Cardiac fibroblast (primary cell): ENCODE measurements at places on chromosomes 6 and 20.

DNA sequence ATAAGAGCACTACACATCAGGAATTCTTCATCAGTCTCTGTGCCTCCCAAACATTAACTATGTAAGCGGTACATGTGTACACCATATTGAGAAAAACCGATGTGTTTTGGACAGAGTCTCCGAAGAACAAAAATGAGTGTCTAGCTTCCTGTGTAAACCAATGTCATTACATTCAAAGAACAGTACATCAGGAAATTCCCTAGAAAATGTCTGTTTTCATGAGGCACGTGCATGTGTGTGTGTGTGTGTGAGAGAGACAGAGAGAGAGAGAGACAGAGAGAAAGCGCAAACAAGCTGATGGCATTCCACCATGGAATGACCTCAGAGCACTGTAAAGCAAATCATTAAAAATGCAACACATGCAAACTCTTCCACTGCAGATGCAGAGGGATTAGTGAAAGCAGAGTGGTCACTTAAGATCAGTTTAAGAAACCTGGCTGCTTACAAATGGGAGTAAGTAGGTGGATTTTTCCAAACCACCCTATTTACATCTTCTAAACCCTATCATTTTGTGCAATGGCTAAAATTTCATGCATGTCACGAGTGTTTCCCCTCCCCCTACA lies 133.9 kb downstream of the HIVEP2 start:
- no peak for DNase-seq

- no peak for DNase-seq
Measured at GRCh38 chr6:166834049-166834448, 122.3 kb downstream of the RNASET2 start.

GRCh38 chr20:51404297-51405060 lies 138.0 kb downstream of the NFATC2 start:
- peak; percentile 61 for DNase-seq

DNA sequence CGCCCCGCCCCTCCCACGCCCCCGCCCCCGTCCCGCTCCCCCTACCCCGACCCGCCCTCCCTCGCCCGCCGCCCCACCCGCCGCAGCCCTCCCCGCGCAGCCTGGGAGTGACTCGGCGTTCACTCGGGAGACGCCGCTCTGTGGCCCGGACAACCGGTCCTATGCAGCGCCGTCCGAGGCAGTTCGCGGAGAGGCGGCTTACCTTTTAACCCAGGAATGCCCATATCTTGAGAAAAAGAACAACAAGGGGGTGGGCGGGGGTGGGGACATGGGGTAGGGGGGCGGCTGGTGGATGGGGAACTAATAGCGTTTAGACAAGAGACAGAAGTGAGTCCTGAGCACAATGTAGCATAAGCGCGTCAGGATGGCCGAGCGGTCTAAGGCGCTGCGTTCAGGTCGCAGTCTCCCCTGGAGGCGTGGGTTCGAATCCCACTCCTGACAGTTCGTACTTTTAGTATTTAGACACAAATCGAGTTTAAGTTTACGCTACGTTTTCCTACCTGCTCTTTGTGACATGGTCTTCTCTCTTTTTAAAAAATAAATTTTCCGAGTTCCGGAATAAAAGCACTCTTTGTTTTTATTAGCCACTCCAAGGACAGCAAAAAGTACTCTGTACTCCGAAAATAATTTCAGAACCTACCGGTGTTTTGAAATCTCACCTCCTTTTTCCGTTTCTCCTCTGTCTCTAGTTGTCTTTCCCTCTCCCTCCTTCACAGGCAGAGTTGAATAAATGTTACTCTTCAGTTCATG lies 17.1 kb upstream of the HMGN4 start:
- peak; percentile 93 for DNase-seq

GRCh38 chr6:154506991-154507898 lies 3.2 kb downstream of the CNKSR3 start:
- DNase-seq = no peak

- DNase-seq = no peak
Measured at GRCh38 chr6:132072831-132073230, 121.7 kb upstream of the CCN2 start.

DNA sequence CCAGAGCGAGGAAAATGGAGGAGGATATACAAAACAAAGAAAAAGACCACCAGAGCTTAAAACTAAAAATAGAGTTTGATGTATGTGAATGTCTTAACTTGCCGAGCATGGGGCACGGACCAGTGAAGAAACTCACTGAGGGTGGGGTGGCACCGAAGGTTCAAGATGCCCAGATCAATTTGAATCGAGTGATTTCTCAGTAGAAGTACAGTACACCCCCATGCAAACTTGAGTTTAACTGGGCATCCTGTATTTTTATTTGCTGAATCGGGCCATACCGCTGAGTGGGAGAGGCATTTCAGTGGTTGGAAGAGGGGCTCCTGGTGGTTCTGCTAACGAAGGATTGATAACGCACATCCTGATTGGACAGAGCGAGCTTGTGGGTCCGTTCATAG lies 81.7 kb downstream of the ANKRD60 start:
- DNase-seq = no peak

DNA sequence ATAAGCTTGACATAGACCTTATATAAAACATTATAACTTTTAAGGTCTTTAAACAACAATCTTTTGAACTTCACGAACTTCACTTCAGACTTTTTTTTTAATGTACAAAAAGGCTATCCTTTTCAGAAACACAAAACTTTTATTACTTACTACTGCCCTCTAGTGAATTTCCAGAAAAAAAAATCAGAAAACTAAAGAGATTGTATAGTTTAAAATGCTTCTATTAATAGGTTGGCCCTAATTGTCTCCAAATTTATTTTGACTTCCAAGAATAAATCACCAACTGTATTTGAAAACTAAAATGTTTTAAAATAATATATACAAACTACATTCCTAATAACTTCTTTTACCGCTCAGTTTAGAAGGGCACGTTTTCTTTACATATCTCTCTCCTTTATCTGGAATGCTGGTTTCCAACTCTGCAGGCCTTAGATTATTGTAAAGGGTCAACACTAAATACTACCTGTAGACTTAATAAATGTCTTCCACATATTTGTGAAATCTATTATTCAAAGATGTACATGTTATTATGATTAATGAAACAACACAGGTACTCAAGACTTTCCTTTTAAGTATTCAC lies 66.8 kb downstream of the LMBRD1 start:
- DNase-seq = peak; percentile 23

GRCh38 chr6:136160250-136160649 lies 89.9 kb downstream of the MTFR2 start:
- DNase-seq = no peak

- DNase-seq = peak; percentile 55
Measured at GRCh38 chr6:24936641-24937317, 1.0 kb upstream of the RIPOR2 start.

GRCh38 chr6:151370509-151371078 lies 20.8 kb downstream of the ZBTB2 start:
- DNase-seq = peak; percentile 45

DNA sequence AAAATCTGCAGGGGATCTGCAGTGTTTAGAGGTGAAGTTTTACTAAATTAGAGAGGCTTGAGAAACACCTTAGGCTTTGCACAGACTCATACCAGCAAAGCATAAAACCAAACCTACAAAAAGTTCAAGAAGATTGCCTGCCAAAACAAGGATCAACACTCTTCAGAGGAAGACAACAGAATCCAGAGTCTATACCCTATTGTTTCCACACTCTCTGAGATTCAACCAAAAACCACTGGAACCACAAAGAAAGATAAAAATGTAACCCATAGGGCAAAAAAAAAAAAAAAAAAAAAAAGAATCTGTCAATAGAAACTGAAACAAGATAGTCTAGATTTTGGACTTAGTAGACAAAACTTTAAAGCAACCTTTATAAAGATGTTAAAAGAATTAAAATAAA lies 102.7 kb downstream of the ANKRD60 start:
- DNase-seq = no peak

DNA sequence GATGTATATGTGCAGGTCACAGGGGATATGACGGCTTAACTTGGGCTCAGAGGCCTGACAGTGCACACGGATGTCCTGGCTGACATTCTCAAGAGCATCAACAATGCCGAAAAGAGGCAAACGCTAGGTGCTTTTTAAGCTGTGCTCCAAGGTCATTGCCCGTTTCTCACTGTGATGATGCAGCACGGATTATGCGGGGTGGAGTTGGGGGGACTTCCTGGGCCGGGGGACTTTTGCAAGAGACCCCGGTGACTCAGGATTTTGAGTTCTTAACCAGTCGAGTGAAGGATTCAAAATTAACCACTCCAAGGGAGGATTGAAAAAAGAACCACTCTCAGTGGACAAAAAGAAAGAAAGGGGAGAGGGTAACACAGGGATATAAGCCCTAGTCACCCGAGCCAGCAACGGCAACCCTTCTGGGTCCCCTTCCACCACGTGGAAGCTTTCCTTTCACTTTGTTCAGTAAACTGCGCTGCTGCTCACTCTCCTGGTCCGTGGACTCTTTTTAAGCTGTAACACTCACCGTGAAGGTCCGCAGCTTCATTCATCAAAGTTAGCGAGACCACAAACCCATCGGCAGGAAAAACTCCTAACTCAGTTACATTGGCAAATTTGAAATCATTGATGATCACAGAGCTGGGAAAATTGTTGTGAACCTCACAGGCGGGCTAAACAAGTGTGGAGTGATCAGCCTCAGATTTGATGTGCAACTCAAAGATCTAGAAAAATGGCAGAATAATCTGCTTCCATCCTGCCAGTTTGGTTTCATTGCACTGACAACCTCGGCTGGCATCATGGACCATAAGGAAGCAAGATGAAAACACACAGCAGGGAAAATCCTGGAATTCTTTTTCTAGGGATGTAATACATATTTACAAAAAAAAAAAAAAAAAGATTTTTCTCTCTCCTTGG lies 199.3 kb downstream of the ARID1B start:
- DNase-seq = peak; percentile 43

DNA sequence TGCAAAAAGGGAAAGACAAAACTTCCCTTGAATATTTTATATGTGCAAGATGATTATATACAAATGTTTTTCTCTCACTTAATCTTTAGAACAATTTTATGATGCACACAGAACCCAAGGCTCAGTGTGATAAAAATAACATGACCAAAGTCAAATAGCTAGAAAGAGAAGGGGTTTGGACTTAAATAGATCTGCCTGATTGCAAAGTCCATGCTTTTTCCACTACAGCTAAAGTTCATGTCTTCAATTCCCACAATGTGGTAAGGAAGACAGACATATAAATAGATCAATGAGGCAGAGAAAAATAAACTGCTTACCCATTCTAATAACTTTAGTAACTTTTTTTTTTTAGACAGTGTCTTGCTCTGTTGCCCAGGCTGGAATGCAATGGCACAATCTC lies 143.8 kb downstream of the CDK19 start:
- no peak for DNase-seq

GRCh38 chr20:33095249-33095648 lies 15.8 kb downstream of the BPIFB4 start:
- no peak for DNase-seq

GRCh38 chr6:17583811-17584210 lies 16.3 kb upstream of the FAM8A1 start:
- peak; percentile 60 for DNase-seq

DNA sequence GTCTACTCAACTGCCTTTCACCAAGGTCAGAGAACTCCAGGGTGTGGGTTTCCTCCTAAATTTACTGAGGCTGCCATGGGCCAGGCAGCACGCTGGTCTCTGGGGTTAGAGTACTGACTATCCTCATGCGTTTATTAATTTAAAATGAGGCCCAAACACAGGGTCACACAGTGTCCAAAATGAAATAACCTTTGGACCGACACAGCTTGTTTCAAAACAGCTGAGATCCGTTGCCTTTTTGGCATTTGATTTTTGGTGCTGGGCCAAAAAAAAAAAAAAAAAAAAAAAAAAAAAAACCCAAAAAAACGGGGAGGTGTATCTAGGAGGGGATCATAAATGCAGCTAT lies 14.6 kb upstream of the TOX2 start:
- peak; percentile 15 for DNase-seq
